Osteocyte (in vitro differentiated cells): ENCODE measurements at places on chromosomes 6 and 20. TPM values are rescaled to one million over a fixed set of nuclear protein-coding genes. Genes with fewer than 3 reads are reported as not detected.
A peak's percentile ranks its signal among the peaks of the same experiment; 100 is the strongest.

The CSNK2B gene
- 142 and 163 TPM in 2 replicates for total RNA-seq

The BPIFB2 gene
- total RNA-seq: not detected in 2 replicates

The FAM162B gene
- not detected in 2 replicates for total RNA-seq

The SGK1 gene
- total RNA-seq: 448 and 492 TPM in 2 replicates

The MUCL3 gene
- not detected in 2 replicates for total RNA-seq

- DNase-seq: peak; percentile 19
Measured at GRCh38 chr6:73538116-73538779, 17.4 kb upstream of the EEF1A1 start.

GRCh38 chr20:6559791-6560190 lies 207.7 kb upstream of the BMP2 start:
- no peak for DNase-seq

GRCh38 chr20:37193821-37194220 lies 14.5 kb upstream of the MROH8 start:
- DNase-seq: no peak

GRCh38 chr6:150336299-150336698 lies 32.5 kb upstream of the IYD start:
- no peak for DNase-seq

GRCh38 chr6:83192456-83192855 lies 609 bp downstream of the PGM3 start:
- DNase-seq: no peak

GRCh38 chr20:23967616-23967979 lies 21.0 kb downstream of the GGTLC1 start:
- no peak for DNase-seq

DNA sequence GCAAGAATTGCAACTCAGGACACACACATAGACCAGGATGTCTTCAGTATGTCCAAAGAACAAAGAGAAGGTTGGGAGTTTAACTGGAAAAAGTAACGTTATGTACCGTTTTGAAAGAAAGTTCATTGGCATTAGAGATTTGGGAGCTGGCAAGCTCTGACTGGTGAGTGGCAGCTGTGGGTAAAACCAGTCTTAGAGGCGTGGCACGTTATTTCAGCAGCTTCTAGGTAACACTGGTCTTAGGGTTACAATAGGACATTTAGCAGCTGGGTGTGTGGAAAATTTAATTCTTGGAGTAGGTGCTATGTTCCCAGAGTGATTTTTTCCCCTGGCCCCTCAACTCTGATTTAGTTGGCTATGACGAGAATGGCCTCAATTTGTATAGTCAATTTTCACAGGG lies 19.2 kb downstream of the SNRPB start:
- DNase-seq: no peak

GRCh38 chr20:13717631-13718044 lies 67.1 kb downstream of the ESF1 start:
- DNase-seq: no peak

- DNase-seq: no peak
Measured at GRCh38 chr6:87075168-87075567, 19.7 kb downstream of the CGA start.

- no peak for DNase-seq
Measured at GRCh38 chr6:169022079-169022478, 231.6 kb downstream of the THBS2 start.

- DNase-seq: peak; percentile 97
Measured at GRCh38 chr6:30721198-30722024, 1.3 kb downstream of the TUBB start.

- DNase-seq: peak; percentile 11
Measured at GRCh38 chr6:4577406-4577805, 198.8 kb upstream of the CDYL start.

DNA sequence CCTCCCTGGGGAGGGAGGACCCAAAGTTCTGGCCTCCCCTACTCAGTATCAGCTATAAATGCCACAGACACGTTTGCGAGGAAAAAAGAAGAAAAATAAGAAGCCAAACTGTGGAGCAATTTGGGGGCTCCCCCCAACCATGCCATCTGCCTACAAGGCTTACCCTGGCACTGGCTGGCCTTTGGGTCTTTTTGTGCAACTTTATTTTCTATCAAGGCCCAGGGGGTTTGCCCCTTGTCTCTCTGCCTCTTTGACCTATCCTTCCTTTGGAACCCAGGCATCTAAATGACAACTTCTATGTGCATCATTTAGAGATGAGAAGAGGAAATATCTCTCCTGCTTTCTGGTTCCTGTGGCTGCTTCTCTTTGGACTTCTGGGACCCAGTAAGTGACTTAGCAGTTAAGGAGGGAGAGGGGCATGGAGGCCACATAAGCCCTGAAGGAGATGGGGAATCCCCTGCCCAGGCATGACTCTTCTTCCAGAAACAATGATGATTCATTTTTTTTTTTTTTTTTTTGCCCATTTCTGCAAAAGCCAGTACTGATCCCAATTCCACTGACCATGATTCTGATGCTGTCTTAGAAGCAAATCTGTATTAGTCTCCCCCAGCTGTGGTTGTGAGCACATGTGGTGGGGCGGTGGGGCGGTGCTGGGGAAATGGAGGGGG lies at the start of gene MUC22:
MUC22 (plus strand) TSS at position 82 of the 668 bp plus-strand sequence; CDS start at position 315, 233 bp downstream.
- no peak for DNase-seq

DNA sequence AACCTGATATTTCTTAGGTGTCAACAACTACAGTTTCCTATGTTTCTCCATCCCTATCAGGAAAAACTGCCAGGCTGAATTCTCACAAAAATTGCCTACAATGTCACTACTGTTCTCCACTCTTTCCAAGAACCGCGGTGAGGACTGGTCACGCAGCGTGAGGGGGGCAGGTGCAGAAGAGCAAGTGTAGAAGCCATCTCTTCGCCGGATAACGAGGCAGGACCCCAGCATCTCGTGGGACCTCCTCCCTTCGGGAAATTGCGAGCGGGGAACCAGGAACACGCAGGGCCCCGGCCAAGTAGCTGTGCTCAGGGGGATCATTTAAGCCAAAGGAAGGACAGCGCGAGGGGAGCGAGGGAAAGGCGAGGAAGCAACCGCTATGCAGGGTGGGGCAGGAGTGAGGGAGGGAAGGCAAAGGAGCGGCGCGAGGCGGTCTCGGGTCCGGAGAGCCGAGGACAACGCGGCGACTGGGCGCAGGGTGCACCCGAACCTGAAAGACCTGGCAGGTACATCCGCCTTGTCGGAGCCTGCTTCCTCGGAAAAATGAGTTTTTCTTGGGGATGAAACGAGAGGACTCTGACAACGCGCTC lies 559 bp downstream of the APMAP start:
- no peak for DNase-seq

DNA sequence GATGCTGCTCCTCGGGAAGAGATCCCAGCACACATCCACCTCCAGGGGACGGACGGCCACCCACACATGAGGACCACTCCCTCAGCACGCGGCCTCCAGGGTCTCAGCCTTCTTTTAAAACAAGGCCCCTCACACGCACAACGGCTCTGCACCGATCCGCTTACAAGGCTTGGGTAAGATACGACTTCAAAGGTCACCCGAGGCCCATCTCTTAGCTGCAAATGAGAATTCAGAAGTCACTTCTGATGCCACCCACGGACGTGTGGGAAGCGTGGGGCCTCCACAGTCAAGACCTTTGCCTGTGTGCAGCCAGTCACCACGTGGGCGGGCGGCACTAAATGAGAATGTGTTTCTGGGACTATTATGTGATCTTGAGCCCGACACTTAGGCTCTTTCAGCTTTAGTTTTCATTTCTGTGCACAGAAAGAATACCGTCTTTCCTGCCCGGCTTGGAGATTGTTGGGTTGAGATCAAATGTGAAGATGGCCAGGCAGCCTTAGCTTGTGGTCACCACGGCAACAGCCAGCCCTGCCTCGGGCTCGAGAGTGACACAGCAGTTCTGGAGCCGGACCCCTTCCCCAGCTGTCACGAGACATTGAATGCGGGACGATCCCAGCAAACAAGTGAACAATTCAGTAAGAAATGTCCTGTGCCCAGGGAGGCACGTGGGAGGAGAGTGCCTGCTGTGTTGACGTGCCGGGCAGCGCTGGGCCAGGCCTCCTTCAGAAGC lies 91.6 kb downstream of the RAMACL start:
- no peak for DNase-seq

DNA sequence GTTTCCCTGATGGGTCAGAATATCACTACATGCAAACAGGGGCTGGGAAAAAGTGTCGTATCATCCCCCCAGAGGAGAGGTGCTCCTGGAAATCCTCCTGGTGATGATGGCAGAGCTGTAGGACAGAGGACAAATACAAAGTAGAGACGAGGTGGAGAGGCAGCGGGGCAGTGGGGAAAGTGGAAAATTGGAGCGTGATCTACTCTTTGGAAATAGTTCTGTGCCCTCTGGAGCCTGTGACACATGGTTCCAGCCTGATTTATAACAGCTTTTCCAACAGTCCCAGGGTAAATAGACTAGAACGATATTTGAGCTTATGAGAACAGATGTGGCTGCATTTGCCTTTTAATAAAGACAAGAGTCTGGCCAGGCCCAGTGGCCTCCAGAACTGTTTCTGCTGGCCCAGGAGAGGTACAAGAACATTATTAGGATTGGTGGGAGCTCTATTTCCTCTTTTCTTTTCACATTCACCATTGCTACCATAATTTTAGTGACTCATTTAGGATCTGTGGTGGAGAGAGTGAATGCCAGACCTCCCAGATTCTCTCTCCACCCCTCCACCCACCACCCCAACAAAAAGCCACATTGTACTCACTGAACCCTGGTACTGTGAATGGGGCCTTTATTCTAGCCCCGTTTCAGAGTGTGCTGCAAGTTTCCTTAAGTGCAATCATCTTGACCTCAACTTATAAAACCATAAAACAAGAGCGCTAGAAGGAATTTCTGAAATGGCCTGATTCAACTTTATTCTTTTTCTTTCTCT lies 78.3 kb downstream of the BTBD3 start:
- DNase-seq: no peak

GRCh38 chr20:32622585-32623468 lies 37.7 kb upstream of the NOL4L start:
- no peak for DNase-seq

DNA sequence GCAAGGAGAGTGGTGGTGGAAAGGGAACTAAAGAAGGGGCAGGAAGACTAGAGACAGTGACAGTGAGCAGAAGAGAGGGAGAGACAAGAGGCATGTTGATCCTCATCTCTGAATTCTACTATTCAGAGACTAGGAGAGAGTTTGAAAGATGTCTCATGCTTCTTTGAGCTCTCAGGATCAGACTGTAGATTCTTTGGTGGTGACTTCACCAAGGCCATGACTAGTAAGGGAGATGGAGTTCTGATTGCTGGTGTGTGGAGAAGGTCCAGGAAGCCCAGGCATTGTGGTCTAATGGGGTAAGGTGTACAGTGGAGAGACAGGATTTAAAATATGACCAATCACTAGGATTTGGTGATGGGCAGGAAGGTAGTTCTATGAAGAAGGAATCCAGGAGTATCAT lies 713 bp downstream of the WFDC9 start:
- no peak for DNase-seq

DNA sequence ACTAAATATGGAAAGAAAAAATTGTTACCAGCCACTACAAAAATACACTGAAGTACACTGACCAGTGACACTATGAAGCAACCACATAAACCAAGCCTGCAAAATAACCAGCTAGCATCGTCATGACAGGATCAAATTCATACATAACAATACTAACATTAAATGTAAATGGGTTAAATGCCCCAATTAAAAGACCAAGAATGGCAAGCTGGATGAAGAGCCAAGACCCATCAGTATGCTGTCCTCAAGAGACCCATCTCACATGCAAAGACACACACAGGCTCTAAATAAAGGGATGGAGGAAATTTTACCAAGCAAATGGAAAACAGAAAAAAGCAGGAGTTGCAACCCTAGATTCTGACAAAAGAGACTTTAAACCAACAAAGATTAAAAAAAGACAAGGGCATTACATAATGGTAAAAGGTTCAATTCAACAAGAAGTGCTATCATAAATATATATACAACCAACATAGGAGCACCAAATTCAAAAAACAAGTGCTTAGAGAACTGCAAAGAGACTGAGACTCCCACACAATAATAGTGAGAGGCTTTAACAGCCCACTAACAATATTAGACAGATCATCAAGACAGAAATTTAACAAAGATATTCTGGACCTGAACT lies 104.8 kb downstream of the HACE1 start:
- DNase-seq: no peak

- no peak for DNase-seq
Measured at GRCh38 chr6:41153451-41153850, 696 bp downstream of the TREML1 start.

DNA sequence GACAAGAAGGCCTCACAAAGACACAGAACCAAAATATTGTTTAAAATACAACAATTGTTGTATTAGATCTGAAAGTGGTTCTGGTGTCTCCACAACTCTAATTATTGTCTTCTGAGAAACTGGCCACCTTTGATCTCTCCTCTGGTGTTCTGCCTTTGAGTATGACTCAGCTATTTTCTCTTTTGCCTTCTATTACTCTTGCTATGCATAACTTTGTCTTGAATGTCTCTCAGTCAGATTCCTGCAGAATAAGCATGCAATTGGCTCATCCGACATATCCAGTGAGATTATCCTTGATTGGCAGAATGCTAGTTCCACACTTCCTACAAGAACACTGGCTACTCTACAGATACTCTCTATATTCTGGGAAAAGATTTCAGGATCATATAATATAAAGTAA lies 14.3 kb upstream of the EPM2A start:
- no peak for DNase-seq

DNA sequence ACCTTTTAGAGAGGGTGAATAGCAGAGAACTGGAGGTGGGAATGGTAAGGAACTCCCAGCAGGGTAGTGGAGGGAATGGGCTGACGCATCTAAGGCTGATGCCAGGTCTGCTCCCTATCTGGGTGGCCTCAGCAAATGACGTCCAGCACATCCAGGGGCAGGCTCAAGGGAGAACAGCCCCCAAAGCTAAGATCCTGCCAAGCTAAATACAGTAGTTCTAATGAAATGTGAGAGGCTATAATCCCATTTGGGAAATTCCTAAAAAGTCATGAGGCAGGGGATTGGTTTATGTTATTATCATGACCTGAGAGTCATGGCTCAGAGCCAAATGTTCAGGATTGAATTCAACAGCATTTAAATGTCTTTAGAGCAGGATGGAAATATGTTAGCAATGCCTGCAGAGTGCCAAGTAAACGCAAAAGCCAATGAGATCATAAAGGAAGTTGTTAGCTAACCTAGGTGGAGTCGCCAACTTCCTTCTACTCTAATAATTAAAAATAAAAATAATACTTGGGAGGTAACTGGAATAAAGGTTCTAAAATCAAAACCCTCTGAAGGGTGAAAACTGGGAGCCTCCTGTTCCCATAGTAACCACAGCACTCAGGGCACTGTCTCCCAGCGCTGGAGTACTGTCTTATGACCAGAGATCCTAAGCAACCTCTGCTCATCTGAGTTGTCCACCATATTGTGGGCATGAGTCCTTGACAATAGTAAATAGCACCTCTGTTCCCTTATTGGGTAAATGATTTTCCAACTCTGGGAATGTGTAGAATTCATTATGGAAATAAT lies 34.8 kb downstream of the IYD start:
- DNase-seq: no peak
